ENCODE measurements at places on chromosomes 1 and 21.
A peak's percentile ranks its signal among the peaks of the same experiment; 100 is the strongest.

DNA sequence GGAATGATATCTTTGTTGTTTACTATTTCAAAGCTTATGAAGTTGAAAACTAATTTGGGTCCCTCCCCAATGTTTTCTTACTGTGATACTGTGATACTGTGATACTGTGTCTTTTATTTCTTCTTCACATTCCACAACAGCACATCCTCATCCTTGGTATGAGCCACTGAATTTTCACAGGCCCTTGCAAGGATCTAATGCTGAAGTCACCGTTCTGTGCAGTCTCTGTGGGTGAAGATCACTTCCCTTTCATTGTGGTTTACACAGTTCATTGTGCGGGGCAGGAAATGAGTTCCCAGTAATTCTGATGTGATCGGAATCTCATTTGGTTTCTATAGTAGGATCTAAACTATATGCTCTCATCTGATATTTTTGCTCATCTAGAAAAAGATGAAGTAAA lies 32.1 kb upstream of the PAXBP1 start:
- DNase-seq, result no peak

GRCh38 chr1:245837718-245838117 lies 669.4 kb downstream of the SMYD3 start:
- DNase-seq, result no peak

- DNase-seq, result no peak
Measured at GRCh38 chr1:182146286-182146685, 84.8 kb upstream of the ZNF648 start.

DNA sequence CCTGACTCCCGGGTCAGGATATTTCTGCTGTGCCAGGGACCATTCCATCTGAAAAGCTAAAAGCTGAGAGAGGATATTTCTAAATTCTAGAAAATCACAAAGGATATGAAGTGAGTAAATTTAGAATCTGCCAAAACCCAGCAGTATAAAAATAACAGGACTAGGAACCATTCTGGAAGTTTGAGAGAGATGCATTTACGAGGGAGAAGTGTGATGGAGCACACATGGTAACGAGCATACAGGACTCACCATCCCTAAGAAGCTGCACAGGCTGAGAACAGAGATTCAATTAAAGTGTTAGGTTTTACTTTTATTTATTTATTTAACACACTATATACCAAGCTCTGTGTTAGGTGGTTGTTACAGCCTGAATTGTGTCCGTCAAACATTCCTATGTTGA lies 116.3 kb downstream of the GLUL start:
- DNase-seq, result no peak

DNA sequence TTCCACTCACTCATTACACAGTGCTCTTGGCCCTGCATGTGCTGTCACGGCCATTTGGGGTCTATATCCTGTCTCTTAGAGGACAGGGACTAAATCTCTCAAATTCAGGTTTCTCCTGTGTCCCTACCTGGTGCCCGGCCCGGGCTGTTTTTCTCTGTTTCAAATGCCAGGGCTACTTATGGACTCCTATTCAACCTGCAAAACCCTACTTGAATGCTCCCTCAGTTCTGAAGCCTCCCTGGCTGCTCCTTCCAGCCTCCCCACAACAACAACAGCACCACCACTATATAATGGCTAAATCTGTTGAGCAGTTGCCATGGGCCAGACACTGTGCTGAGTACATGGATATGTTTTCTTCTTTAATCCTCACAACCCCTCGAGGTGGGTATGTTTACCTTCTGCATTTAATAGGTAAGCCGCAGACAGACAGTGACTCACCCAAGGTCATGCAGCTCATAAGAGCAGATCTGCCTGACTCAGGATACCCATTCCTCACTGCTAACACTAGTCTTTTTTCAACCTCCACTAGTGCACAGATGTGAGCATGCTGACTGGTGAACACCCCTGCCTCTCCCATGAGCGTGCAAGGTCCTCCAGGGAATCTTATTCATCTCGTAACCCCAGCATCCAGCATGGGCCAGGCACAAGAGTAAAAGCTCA lies 29.9 kb downstream of the DHRS3 start:
- no peak for DNase-seq

DNA sequence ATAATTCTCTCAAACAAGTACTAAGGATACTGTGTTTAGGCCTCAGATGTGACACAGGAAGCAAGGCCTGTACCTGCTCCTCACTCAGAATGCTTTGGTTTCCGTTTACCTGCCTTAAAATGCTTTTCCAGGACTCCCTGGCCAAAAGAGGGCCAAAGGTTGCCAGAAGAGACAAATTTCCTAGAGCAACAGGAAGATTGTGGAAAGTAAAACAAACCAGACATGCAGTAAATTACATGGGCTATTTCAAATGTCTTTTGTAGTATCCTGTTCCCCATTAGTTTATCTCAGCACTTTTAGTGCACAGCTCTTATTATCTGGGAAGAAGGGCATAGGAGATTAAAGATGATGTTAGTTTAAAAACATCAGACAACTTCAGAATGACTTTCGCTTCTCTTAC lies 280.0 kb downstream of the NFIA start:
- no peak for DNase-seq

DNA sequence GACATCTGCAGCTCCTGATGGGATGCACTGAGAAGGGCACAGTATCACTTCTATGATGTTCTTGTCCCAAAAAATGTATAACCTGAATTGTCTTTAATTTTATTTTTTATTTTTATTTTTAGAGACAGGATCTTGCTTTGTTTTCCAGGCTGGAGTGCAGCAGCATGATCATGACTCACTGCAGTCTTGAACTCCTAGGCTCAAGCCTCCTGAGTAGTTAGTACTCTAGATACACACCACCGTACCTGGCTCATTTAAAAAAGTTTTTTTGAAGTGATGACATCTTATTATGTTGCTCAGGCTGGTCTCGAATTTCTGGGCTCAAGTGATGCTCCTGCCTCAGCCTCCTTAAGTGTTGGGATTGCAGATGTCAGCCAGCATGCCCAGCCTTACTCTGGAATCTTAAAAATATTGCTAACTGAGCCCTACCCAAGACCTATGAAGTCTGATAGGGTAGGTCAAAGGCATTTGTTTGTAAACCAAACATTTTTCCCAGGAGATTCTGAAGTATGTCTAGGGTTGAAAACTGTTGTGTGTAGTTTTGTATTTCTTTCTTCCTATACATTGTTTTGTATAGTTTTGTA lies 68.9 kb downstream of the ATF6 start:
- DNase-seq, result no peak

DNA sequence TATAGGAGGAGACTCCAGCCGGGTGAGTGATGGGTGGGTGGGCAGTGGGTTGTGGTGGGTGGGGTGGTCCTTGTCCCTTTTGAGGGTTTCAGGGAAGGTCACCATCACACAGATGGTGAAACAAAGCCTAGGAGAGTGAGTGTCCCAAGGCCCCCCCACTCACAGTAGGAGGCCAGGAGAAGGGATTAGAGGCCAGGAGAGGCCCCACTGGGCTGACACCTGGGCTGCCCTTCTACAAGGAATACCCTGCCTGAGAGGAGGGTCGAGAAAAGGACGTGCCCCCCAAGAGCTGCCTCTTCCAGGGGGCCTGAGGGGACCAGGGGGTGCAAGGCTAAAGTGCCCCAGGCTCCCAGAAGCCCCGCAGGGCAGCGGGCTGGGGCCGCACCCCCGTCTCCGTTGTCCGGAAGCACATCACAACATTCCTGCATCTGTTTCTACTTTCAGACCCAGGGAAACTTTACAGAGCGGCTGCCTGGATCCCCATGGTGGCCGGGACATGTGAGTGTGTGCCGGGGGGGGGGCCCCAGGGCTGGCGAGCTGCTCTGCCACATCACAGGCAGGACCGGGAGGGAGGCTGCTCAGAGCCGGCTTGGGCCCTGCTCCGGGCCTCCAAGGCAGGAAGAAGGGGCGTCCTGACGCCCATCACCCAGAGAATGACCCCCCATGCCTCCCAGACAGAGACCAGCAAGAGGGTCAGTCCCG lies 68.2 kb downstream of the ARHGEF16 start:
- DNase-seq, result no peak

DNA sequence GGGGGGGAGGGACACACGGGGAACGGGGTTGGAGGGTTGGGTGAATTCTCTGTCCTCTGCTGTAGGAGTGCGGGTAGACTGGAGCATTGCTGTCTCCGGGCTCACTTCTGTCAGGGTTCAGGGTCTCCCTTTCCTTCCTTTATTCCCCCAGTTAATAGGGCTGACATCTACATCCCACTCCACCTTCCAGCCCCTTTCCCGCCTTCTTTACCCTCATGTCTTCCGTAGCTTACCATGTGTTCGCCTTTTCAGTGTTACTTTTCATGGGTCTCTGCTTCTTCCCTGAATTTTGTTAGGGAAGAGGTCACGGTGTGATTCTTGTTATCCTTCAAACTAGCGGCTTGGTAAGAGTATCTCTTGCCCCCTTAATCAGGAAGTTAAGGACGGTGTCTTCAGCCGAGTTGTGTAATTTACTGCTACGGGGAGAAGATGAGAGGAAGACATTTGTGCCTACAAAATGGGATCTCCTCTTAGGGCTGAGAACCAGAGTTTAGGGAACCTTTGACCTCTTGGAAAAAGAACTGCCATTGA lies 917 bp downstream of the RAP1A start:
- no peak for DNase-seq

DNA sequence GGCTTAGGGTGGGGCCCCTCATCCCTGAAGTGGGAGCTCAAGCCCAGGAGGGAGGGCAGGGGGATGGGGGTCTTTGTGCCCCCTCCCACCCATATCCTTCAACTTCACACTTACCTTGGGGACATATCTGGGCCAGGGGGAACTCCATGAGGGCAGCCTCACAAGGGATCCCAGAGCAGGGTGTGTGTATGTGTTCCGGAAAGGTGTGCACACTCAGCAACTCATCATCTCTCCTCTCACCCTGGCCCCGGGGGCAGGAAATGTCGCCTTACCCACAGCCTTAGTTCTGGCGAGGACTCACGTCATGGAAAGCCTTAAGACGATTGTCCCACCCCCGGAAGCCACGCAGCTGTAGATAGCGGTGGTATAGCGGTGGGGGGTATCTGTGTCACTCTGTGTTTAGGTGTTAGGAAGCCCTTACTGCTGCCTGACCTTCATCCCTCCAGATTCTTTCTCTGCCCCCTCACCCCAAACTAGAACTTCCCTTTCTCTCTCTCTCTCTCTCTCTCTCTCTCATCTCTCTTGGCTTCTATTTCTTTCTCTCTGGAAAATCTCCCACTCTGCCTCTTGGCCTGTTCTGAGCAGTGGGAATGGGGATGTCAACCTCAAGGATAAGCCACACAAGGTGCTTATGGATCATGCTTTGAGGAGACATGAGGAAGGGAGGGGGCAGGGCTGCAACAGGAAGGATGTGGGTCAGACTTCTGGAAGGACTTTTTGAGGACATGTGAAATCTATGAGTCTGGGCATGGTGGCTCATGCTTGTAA lies at the start of gene SH2D2A:
Gene SH2D2A (minus strand): TSS at position 288 of the 768 bp plus-strand sequence. CDS start 140 bp downstream, at position 148.
- peak; percentile 74 for DNase-seq

DNA sequence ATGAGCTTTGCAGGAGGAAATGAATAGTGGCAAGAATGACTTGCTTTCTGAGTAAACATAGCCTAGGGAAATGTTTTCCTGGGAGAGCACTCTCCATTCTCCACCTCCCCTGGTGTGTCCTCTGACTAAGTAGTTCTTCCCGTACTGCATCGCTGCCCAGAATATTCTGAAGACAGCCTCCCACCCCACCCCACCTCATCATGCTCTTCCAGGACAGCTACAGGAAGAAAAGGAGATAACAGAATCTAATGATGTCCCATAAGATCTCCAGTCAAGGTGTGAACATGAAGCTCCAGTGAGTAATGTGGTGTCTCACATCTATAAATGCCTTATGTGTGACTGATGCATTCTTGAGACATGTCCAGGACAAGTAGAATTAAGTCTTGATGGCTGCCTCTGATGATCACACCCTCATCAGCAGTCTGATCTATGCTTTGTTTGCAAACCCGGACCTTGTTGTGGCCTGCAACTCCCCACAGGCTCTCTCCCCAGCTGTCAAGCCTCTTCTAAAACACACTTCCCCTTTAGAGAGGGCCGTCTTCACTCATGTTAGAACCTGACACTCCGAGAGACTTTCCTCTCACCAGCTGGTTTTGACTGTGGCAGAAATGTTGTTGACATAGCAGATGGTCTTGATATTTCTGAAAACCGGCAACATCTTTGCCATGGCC lies 183.0 kb downstream of the CYYR1 start:
- no peak for DNase-seq

DNA sequence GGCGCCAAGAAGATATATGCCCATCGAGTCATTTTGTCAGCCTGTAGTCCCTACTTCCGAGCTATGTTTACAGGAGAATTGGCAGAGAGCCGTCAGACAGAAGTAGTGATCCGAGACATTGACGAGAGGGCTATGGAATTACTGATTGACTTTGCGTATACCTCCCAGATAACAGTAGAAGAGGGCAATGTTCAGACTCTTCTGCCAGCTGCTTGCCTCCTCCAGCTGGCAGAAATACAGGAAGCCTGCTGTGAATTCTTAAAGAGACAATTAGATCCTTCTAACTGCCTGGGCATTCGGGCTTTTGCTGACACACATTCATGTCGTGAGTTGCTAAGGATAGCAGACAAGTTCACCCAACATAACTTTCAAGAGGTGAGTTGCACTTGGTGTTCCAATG lies 19.1 kb downstream of the KLHL20 start:
- no peak for DNase-seq

DNA sequence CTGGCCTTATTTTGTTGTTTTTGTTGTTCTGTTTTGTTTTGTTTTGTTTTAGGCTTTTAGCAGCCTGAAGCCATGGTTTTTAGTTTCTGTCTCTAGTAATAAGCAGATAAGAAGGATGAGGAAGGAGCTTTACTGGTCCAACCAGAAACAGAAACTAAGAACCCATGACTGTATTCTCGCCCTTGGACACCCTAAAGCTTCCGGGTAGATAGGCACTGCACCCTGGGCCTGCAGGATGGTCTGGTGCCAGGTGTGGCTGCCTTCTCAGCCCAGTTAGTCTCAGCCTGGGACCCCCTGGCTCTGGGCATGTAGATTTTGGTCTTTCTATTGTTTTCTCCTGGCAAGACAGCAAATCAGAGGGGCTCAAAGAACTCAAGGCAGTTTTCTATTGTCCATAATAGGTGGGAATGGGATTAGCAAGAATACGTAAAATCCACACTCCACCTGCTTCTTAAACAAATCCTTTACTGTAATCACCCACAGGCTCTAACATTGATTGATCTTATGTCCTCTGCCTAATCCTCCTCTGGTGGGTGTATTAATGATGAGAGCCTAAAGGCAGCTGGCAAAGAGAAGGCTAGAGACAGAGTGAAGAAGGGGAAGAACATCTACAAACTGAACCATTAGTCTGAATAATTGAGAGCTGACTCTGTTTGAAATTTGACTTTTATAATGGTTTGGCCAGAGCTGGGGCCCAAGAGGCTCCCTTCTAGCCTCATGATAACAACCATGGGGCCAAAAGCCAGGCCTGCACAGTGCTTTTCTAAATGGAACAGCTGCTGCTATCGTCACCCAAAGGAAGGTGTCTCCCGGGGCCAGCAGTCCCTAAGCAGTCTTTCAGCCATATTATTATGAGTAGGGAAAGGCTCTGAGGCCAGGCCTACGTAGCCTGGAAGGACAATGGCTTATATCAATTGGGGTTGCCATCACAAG lies 106.8 kb upstream of the ATP1A1 start:
- no peak for DNase-seq
